Fibroblast of mammary gland (primary cell): ENCODE measurements at places on chromosomes 12 and 14.

- DNase-seq = peak; percentile 69
Observed at GRCh38 chr14:93207468-93208308, 632 bp downstream of the UBR7 start.

GRCh38 chr12:127214186-127214585, 1052.8 kb upstream of the TMEM132C start:
- peak; percentile 81 for DNase-seq

GRCh38 chr12:72610854-72611358, 338.7 kb downstream of the TRHDE start:
- DNase-seq = no peak

DNA sequence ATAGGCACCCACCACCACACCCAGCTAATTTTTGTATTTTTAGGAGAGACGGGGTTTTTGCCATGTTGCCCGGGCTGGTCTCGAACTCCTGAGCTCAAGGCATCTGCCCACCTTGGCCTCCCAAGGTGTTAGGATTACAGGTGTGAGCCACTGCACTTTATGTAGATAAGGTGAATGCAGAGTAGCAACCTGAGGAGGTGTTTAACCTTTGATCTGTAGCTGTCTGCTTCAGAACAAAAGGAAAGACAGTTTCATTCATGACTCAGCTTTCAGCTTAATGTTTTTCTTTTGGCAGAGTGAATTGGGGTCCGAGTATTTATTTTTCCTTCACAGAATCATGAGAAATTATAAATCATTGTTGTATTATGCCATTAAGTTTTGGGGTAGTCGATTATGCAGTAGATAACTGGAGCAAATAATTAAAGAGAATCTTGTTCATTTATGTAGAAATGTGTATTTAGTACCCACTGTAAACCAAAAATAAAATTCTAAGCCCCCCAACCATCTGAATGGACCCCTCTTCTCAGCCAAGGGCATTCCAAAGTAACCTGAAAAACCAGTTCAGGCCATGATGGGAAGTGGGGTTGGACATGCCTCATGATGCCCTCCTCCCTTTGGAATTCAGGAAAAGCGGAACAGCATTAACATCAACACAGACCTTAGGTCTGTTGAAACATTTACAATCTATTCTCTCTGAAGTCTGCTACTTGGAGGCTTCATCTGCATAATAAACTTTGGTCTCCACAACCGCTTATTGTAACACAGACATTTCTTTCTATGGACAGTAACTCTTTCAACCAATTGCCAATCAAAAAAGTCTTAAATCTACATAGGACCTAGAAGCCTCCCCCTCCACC, 10.7 kb upstream of the STX2 start:
- no peak for DNase-seq

GRCh38 chr12:113659416-113659815, 187.7 kb upstream of the LHX5 start:
- DNase-seq = no peak

DNA sequence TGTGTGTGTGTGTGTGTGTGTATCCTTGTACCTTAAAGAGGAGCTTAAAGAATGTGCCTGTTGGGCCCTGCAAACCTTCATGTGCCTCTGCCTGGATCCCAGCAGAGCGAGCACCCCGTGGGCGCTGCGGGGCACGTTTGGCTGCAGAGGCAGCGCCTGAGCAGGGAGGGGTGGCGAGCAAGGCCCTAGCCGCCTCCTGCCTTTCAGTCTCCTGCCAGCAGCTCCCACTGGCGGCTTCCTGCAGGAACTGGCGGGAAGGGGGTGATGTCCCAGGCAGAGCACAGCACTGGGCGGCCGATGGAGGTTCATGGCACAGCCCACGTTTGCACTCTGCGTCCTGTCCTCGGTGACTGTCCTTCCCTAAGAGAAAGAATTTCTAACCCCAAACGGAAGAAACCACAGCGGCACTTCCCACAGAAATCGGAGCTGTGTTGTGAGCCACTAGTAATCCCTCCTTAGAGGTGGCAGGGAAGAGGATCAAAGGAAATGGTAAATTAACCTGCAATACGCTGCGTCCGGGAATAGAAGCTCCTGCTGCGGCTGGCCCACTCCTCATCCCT, 19.8 kb downstream of the ZBTB42 start:
- DNase-seq = peak; percentile 67

DNA sequence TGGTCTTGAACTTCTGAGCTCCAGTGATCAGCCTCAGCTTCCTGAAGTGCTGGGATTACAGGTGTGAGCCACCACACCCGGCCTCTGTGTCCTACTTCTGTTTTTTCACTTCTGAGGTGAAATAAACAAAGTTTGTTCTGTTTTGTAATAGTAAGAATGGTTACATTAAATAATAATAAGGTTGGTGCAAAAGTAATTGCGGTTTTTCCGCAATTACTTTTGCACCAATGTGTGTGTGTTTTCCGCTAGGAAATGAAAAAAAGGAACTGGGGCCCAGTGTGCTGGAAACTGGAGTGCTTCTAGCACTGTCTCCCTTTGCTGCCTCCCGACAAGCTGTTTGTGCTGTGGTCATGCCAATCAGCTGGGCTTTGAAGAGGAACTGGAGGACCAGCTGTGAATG, 140.9 kb downstream of the NTS start:
- no peak for DNase-seq

- DNase-seq = peak; percentile 56
Observed at GRCh38 chr12:104720339-104721038, 237.6 kb downstream of the SLC41A2 start.

DNA sequence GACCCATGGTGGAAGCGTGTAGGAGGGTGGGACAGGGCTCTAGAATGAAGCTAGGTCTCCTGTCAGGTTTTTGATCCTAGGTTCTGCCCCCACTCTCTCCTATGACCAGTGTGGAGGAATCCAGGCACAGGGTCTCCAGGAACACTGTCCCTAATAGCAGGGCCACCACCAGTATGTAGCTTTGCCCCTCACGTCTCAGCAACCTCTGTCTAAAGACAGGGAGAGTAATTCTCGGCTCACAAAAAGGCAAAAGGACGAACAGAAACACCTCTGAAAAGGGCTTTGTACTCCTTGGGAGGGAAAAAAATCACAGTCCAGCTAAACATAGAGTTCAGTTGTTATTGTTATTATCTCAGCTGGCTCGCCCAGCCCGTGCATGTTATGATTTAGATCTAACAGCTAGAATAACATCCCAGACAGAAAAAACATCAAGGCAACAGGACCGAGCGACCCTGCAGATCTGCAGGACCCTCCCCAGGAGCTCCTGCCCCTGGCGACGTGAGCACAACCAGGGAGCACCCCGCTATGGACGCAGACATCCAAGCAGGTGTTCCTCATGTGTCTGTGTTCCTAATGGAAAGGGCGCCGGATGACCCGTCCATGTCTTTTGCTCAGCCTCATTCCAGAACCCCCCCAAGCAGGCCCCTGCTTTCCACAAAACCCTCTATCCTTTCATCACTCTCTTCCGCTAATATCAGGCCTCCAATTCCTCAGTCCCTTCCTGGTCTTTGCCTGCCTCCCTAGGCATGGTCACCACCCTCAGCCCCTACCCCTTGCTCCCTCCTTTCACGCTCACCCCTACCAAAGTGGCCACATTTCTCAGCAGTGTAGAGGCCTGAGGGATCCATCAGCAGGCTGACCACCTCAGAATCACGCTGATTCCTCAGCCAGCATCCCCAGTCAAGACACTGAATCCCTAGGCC, 14.2 kb upstream of the SLC6A12 start:
- DNase-seq = no peak

GRCh38 chr12:46458500-46459102, 86.0 kb upstream of the SLC38A2 start:
- DNase-seq = no peak

- DNase-seq = no peak
Observed at GRCh38 chr12:132071830-132072384, 72.2 kb downstream of the DDX51 start.

- DNase-seq = peak; percentile 90
Observed at GRCh38 chr14:58639842-58640484, 2.2 kb downstream of the DACT1 start.

- peak; percentile 37 for DNase-seq
Observed at GRCh38 chr14:90797451-90797850, 18.8 kb downstream of the TTC7B start.

- peak; percentile 74 for DNase-seq
Observed at GRCh38 chr12:88305254-88305890, 163.3 kb downstream of the TMTC3 start.

DNA sequence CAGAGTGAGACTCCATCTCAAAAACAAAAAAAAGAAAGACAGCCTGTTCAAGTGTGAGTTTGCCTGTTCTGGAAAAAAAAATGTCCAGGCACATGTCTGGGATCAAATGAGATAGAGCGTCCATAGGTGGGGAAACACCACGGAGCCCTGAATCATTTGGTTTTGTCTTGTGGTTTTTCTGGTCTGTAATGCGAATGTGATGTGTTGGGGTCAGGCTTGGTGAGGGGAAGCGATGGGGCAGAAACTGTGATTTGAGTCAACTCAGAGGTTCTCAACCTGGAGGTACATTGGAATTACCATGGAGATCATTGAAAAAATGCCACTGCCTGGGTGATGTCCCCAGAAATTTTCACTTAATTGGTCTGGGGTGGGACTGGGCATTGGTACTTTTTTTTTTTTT, 183.9 kb upstream of the PWP1 start:
- DNase-seq = no peak

DNA sequence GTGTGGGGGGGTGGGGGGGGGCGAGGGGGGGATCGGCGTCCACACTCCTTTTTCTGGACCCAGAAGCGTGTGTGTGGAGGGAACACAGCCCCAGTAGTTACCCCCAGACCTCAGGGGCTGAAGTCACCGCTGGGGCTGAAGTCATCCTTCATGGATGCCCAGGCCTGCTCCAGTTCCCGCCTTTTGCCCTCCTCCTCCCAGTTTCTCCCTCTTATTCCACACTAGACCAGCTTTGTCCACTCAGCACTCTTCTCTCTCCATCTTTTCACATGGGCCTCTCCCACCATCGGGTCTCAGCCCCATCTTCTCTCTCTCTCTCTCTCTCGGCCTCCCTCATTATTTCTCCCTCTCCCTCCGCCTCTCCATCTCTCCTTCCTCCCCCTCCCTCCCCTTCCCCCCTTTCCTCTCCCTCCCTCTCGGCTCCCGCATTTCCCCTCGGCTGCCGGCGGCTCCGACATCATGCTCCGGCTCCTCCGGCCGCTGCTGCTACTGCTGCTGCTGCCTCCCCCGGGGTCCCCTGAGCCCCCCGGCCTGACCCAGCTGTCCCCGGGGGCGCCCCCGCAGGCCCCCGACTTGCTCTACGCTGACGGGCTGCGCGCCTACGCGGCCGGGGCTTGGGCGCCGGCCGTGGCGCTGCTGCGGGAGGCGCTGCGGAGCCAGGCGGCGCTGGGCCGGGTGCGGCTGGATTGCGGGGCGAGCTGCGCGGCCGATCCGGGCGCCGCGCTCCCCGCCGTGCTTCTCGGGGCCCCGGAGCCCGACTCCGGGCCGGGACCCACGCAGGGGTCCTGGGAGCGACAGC, at the start of gene P3H3:
Gene P3H3 (plus strand): TSS at position 426 of the 799 bp plus-strand sequence. CDS start 34 bp downstream, at position 460.
- peak; percentile 63 for DNase-seq

- DNase-seq = peak; percentile 13
Observed at GRCh38 chr12:112977641-112978040, 678 bp upstream of the OAS2 start.

GRCh38 chr14:44912041-44912869, 49.5 kb downstream of the KLHL28 start:
- peak; percentile 4 for DNase-seq

GRCh38 chr14:80485764-80486163, 274.5 kb upstream of the DIO2 start:
- no peak for DNase-seq

DNA sequence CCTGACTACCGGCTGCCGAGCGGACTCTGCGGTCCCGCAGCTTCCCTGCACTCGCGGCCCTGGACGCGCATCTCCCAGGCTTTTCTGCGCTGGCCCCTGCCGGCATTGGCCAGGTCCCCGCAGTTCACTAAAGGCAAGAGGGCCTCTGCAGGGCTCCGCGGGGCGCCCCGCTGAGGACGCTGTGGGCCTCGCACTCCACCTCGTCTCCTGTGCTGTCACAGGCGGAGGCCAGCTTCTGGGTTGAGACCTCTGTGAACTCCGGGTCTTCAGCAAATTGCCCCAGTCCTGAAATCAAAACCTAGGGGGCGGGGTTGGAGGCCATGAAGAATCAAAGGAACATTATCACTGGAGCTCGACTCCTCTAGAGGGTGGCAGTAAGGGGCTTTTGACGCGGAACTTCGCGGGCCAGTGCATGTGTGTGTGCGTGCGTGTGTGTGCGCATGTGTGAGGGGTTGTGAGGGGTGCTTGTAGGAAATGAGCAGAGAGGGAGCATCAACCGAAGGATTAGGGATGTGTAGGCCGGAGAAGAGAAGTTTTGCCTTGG, 68.5 kb upstream of the CAPRIN2 start:
- peak; percentile 32 for DNase-seq

GRCh38 chr14:45249856-45250575, 3.0 kb downstream of the MIS18BP1 start:
- peak; percentile 89 for DNase-seq

DNA sequence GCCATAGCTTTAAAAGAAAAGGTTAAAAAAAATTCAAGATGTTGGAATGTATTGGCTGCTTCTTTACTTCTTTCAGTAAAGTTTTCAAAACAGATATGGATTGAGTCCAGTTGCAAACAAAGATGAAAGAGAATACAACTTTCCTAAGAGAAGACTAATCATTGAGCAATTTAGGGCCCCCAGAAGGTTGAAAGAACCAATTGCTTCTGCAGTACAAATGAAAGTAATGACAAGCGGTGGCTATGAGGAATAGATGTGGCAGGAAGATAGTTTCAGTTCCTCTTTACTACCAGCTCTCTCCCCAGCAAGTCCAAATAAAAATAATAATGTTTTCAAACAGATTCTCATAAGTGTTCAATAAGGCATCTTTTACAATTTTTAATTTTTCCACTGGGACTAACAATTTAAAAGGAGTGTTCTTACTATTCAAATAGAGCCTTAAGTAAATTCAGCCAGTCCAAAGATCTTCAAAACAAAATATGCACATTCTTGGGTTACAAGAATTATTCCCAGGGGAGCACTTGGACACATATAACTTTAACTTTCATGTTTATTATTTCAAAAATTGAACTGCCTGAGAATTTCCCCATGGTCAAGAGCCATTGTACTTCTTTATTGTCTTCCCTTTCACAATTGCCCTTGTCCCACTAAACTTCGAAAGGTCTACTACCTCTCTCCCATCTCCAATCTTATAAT, 62.3 kb upstream of the PPP1R12A start:
- DNase-seq = peak; percentile 18

GRCh38 chr12:122111089-122111641, 32.6 kb downstream of the MLXIP start:
- no peak for DNase-seq

- DNase-seq = peak; percentile 85
Observed at GRCh38 chr12:127257366-127257935, 1009.5 kb upstream of the TMEM132C start.

- DNase-seq = no peak
Observed at GRCh38 chr12:94218233-94218632, 69.9 kb downstream of the PLXNC1 start.

DNA sequence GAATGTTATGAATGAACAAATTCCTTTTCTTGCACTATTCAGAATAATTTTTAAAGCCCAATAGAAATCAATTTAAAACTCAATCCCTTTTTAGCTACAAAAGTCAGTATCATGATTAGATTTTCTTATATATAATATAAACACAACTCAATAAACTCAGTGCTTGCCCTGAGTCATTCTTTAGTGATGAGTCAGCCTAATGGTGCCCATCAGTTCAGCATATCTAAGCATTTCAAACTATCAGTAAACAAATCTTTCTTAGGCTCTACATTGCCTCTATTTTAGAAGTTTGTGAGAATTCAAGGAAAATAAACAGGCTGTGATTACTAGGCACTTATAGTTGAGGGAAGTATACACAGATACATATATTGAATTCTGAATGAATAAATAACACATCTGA, 179.6 kb downstream of the NELL2 start:
- DNase-seq = peak; percentile 8

- DNase-seq = peak; percentile 87
Observed at GRCh38 chr14:76937181-76938091, 91.1 kb downstream of the IRF2BPL start.
